Testis (tissue), 5 donors: ENCODE measurements at places on chromosomes 2 and 18. TPM values are rescaled to one million over a fixed set of nuclear protein-coding genes. Genes with fewer than 3 reads are reported as not detected.

DNA sequence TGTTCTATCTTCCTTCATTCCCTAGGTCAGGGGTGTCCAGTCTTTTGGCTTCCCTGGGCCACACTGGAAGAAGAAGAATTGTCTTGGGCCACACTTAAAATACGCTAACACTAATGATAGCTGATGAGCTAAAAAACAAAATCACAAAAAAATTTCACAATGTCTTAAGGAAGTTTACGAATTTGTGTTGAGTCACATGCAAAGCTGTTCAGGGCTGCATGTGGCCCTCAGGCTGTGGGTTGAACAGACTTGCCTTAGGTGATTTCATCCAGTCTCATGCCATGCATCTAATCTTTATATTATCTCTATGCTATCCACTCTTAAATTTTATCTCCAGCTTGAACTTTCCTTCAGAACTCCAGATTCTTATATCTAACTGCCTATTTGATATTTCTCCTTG is 80.1 kb downstream of the CCDC85A start:
- no peak for DNase-seq

DNA sequence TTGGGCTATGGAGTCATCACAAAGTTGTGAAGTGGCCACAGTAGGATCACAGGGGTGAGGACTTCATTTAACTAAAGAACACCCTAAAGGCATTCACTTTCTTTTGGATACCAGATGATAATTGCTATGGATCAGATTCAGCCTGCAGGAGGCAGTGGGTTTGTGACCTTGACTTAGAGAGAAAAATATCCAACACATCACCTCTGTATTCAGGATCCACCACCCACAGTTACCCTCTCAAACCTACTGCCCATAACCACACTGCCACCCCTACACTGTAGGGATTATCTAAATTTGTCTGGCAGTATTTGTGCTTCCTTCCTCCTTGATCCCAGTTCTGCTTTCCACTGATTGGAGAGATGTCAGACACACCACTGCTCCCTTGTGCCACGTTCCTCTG is 269.4 kb downstream of the MYCN start:
- DNase-seq = no peak

GRCh38 chr2:173693044-173693589 is 272.1 kb downstream of the SP3 start:
- DNase-seq = no peak

- peak; percentile 51 for DNase-seq
Measured at GRCh38 chr2:9318461-9319337, 104.6 kb downstream of the ITGB1BP1 start.

GRCh38 chr2:168216351-168217005 is 30.9 kb downstream of the STK39 start:
- DNase-seq = no peak

PIEZO2 gene
- polyA plus RNA-seq = 3.5 TPM

DNA sequence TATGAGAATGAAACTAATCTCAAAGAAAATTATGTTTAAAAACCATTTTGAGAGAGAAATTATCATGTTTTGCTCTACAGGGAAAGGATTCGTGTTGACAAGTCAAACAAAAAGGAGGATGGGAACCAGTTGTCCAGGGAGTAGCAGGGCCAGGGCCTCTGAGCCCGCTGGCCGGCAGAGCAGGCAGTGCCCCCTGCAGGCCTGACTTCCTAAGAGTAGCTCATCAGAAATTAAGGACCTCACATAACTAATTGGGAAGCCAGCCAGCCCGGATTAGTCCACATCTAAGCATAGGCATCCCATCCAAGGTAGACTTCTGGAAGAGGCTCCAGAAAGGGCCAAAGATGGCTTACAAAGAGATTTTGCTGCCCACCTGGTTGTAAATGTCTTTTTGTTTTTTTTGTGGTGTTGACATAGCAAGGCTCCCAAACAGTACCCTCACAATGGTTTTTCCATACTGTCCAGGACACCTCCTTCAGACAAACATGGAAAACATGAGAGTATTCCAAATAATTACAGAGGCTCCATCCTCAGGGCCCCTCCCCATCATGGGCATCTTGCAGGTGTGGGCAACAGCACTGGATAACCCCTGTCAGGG is 241.2 kb upstream of the TANK start:
- DNase-seq = peak; percentile 67

RGPD4 gene
- 2.7 TPM for polyA plus RNA-seq

DNA sequence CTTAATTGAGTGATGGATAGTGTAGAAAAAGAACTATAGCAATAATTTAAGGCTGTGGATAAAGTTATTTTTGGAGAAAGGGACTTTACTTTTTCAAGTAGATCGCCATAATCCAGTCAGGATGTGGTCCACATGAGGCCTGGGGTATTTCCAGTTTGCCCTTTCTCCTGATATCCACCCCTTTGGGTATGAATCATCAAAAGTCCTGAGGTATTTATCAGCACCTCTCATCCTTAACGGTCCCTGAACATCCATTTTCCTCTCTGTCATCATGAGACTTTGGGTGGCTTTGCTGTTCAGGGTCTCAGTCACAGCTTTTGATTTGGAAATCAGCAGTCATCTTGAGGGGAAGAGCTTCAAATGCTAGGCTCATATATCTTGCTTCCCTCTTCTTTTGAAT is 39.3 kb upstream of the ELAC1 start:
- no peak for DNase-seq
